Common myeloid progenitor, CD34-positive (primary cell): ENCODE measurements at places on chromosomes 1 and 21.

- H3K36me3 ChIP-seq, result no peaks in the 10 kb centered on the region
- peaks cover 34% of the 10 kb centered on the region for H3K4me1 ChIP-seq
- H3K27ac ChIP-seq, result no peak overlapping the region
- H3K4me3 ChIP-seq, result no peak overlapping the region
Measured at GRCh38 chr1:206098242-206098919, 18.8 kb downstream of the AVPR1B start.

- DNase-seq, result no peak
- no peak overlapping the region for H3K4me3 ChIP-seq
- H3K27ac ChIP-seq, result no peak overlapping the region
- no peaks in the 10 kb centered on the region for H3K27me3 ChIP-seq
Measured at GRCh38 chr1:165837838-165838364, 10.5 kb downstream of the UCK2 start.

DNA sequence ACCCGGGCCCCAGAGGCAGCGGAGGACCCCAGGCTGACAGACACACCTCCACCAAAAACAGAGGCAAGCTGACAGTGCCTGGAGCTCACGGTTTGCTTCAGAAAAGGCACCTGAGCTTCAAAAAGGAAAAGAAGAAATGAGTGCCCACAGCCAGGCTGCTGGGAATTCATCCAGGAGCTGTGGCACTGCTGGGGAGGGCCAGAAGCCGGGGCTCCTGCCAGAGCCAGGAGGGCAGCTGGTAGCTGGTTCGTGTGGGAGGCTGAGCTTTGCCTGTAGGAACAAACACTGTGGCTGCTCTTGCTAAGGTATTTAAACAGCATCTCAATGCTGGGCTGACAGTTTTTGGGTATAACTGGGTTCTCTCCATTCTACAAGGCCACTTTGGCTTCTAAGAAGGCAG, 19.5 kb downstream of the KCNJ6 start:
- H3K36me3 ChIP-seq, result no peaks in the 10 kb centered on the region
- H3K4me3 ChIP-seq, result no peak overlapping the region
- DNase-seq, result no peak
- no peaks in the 10 kb centered on the region for H3K4me1 ChIP-seq

DNA sequence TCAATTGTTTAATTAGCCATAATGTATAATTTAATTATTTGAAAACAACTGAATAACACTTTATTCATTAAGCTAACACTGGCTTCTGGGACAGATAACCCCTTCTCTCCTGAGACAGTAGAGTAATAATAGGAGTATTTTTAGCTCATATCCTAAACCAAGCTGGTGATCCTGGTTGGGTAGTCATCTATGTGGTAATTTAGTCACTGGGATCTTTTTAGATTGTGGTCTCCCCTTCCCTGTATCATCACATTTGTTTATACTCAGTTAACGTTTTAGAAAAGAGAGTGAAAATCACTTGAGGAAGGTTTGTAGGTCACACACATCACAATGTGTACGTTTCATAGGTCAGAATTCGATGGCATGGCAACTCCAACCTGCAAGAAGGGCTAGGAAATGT, 1356.6 kb upstream of the ADGRL2 start:
- H3K4me3 ChIP-seq, result no peak overlapping the region
- DNase-seq, result no peak
- no peaks in the 10 kb centered on the region for H3K27me3 ChIP-seq
- H3K4me1 ChIP-seq, result no peaks in the 10 kb centered on the region
- H3K36me3 ChIP-seq, result no peaks in the 10 kb centered on the region

GRCh38 chr21:41373763-41374162, 11.9 kb downstream of the MX2 start:
- no peaks in the 10 kb centered on the region for H3K27me3 ChIP-seq
- H3K4me3 ChIP-seq, result no peak overlapping the region
- no peak overlapping the region for H3K27ac ChIP-seq
- H3K36me3 ChIP-seq, result peaks cover 15% of the 10 kb centered on the region

- H3K4me3 ChIP-seq, result no peak overlapping the region
- H3K4me1 ChIP-seq, result no peaks in the 10 kb centered on the region
- H3K27me3 ChIP-seq, result no peaks in the 10 kb centered on the region
Measured at GRCh38 chr1:57208741-57209302, 215.0 kb downstream of the DAB1 start.

GRCh38 chr1:103283841-103284669, 175.7 kb upstream of the COL11A1 start:
- H3K27ac ChIP-seq, result no peak overlapping the region
- H3K4me1 ChIP-seq, result no peaks in the 10 kb centered on the region
- DNase-seq, result no peak
- no peaks in the 10 kb centered on the region for H3K36me3 ChIP-seq
